Central memory CD8-positive, alpha-beta T cell (primary cell): ENCODE measurements at places on chromosomes 13 and 19.

DNA sequence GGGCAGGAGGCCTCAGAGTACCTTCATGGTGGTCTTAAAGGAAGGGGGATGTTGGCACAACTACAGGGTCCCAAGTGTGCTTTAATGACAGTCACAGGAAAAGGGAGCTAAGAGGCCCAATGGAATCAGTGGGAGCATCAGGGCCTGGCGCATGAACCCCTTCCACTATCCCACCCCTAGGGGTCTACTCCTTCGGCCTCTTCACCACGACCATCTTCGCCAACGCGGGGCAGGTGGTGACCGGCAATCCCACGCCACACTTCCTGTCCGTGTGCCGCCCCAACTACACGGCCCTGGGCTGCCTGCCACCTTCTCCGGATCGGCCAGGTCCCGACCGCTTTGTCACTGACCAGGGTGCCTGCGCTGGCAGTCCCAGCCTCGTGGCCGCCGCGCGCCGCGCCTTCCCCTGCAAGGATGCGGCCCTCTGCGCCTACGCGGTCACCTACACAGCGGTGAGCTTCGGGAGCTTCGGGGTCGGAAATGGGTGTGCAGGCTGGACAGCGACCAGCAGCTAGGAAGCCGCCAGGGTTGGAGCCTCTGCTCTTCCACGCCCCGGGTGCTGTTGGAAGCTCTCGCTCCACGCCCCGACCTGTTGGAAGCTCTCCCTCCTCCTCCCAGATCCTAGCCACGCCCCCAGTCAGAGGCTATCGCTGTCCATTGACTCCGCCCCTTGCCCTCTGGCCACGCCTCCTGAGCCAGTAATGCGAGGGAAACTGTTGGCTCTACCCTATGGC is 6.0 kb downstream of the PLPPR2 start:
- H3K4me3 ChIP-seq: no peak overlapping the region
- no peak overlapping the region for H3K27ac ChIP-seq
- H3K36me3 ChIP-seq: no peaks in the 10 kb centered on the region
- peaks cover 19% of the 10 kb centered on the region for H3K27me3 ChIP-seq
- peaks cover 6% of the 10 kb centered on the region for H3K4me1 ChIP-seq

DNA sequence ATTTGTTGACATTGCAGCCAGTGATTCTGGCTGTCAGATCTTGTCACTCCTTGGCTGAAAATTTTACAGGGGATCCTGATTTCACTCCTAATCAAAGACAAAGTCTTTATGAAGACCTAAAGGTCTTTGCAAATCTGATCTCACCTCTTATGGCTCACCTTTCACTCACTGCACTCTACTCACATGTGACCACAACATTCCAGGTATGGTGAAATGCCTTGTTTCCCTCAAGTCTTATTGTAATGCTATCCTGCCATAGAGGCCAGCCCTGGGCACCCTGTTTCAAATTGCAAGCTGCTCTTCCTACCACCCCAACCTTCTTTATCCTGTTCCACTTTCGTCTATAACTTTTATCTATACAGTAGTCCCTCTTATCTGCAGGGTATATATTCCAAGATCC is 200.1 kb downstream of the NDFIP2 start:
- H3K36me3 ChIP-seq: no peaks in the 10 kb centered on the region
- H3K27me3 ChIP-seq: no peaks in the 10 kb centered on the region

DNA sequence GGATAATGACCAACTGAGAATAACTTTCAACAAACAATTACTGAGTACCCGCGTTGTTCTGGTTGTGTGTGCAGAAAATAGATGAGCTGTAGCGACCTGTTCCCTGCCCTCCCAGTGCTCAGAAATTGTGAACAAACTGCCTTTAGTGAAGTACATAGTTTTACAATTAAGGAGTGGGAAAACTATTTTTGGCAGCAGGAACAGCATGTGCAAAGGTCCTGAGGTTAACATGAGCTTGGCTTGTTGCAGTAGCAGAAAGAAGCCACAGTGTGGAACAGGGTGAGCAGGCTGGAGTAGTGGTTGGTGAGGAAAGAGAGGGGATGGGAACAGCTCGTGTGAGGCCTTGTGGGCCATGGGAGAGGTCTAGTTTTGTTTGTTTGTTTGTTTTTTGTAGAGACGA is 16.0 kb downstream of the RYR1 start:
- H3K4me1 ChIP-seq: no peaks in the 10 kb centered on the region
- H3K4me3 ChIP-seq: no peak overlapping the region
- H3K36me3 ChIP-seq: peaks cover 2% of the 10 kb centered on the region
- peaks cover 24% of the 10 kb centered on the region for H3K27me3 ChIP-seq
- no peak for DNase-seq

- H3K27me3 ChIP-seq: no peaks in the 10 kb centered on the region
- H3K36me3 ChIP-seq: no peaks in the 10 kb centered on the region
- no peak overlapping the region for H3K4me3 ChIP-seq
- H3K4me1 ChIP-seq: no peaks in the 10 kb centered on the region
Observed at GRCh38 chr19:57002710-57003109, 117.1 kb upstream of the USP29 start.

- H3K27me3 ChIP-seq: no peaks in the 10 kb centered on the region
- no peak overlapping the region for H3K4me3 ChIP-seq
- no peak for DNase-seq
- peaks cover 33% of the 10 kb centered on the region for H3K36me3 ChIP-seq
- H3K27ac ChIP-seq: peak overlapping the region; percentile 25
Observed at GRCh38 chr19:17398902-17399527, 5.0 kb upstream of the CCDC194 start.

- H3K27ac ChIP-seq: no peak overlapping the region
- no peak overlapping the region for H3K4me3 ChIP-seq
- DNase-seq: no peak
- peaks cover 6% of the 10 kb centered on the region for H3K36me3 ChIP-seq
- H3K4me1 ChIP-seq: peaks cover 4% of the 10 kb centered on the region
- no peaks in the 10 kb centered on the region for H3K27me3 ChIP-seq
Observed at GRCh38 chr19:38068826-38069225, 155.2 kb downstream of the DPF1 start.

- H3K27me3 ChIP-seq: no peaks in the 10 kb centered on the region
- H3K27ac ChIP-seq: no peak overlapping the region
- no peak overlapping the region for H3K4me3 ChIP-seq
- no peaks in the 10 kb centered on the region for H3K4me1 ChIP-seq
Observed at GRCh38 chr13:84446972-84447639, 564.8 kb upstream of the SLITRK1 start.

DNA sequence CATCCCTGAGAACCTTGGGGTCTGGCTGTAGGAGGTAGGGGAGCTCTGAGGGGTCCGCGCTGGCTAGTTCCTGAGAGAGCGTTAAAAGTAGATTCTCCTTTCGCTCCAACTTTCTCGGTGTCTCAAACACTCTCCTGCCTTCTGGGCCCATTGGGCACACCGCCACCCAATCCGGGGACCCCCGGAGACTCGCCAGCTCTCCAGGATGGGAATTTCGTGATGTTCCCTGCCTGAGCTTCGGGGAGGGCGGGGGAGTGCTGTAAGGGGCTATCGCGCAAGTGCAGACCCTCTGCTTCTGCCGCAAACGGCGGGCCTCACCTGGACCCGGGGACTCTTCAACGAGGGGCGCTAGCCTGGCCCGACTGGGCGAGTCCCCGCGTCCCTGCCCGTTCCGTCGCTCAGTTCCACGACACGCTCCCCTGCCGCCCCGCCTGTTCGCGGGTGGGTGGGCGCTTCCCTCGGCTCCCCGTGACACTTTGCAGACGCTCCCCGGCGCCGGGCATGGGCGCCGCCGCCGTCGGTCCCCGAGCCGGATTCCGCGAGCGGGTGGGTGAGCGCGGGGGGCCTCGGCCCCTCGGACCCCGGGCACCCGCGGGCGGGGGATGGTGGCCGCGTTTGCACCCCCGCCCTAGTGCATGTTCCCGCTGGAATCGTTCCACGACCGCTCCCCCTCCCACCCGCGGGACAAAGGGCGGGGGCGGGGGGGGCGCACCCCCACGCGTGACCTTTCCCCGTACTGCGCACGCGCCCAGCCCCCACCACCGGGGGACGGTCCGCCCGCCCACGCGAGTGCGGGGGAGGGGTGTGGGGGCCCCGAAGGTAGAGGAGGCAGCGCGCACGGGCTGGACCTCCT is at the start of gene CCDC106:
TSS of gene CCDC106 (plus strand) at position 481 of the 853 bp plus-strand sequence. CDS start 835 bp downstream, outside the sequence.
- no peak within 1 kb of the TSS for H3K27ac ChIP-seq
- H3K4me1 ChIP-seq: peaks cover 39% of the 10 kb centered on the region
- peaks cover 18% of the 10 kb centered on the region for H3K36me3 ChIP-seq
- peak within 1 kb of the TSS; percentile 69 for H3K4me3 ChIP-seq

DNA sequence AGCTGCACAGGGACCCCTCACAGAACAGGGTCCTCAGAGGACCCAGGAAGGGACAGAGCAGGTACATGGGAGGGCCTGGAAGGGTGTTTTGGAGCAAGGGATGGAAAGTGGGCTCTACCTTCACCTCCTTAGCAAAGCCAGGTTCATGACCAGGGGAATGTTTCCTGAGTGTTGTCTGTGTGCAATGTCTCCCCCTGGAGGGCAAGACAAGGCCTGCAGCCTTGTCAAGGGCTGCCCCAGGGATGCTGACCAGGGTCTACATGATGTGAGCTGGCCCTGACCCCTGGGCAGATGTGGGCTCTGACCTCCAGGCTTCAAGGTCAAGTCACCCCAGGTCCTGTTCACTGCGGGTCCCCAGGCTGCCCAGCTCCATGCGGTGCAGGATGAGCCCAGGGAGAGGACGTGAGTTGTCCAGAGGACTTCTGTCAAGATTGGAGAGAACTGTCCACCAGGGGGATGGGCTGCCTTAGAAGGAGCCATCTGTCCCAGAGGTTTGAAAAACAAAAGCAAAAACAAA is 1.0 kb upstream of the CEACAM1 start:
- H3K36me3 ChIP-seq: peaks cover 2% of the 10 kb centered on the region
- DNase-seq: peak; percentile 51
- peaks cover 19% of the 10 kb centered on the region for H3K4me1 ChIP-seq
- peak overlapping the region; percentile 55 for H3K4me3 ChIP-seq
- H3K27me3 ChIP-seq: no peaks in the 10 kb centered on the region

GRCh38 chr19:5330307-5330720 is 10.3 kb downstream of the PTPRS start:
- H3K27me3 ChIP-seq: peaks cover 62% of the 10 kb centered on the region
- no peak overlapping the region for H3K4me3 ChIP-seq
- no peaks in the 10 kb centered on the region for H3K36me3 ChIP-seq
- DNase-seq: no peak
- no peak overlapping the region for H3K27ac ChIP-seq
- peaks cover 3% of the 10 kb centered on the region for H3K4me1 ChIP-seq

DNA sequence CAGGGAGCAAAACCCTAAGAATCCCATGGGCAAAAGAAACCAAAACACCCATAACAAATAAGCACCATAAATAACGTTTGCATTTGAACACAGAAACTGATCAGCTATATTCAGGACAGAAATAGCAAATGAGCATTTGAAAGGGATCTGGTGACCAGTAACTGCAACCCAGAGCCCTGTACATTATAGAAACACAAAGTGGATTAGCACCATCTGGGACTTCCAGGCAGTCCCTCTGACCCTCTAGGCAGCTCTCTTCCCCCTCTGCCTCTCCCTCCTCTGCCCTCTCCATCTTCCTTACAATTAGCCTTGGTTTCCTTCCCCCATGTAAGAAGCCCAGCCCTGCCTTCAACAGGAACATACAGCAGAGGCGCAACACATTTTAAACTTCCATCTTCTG is 215.0 kb downstream of the DCLK1 start:
- no peak overlapping the region for H3K27ac ChIP-seq
- no peaks in the 10 kb centered on the region for H3K36me3 ChIP-seq
- DNase-seq: no peak
- no peaks in the 10 kb centered on the region for H3K27me3 ChIP-seq
- H3K4me1 ChIP-seq: no peaks in the 10 kb centered on the region

GRCh38 chr13:91126806-91127205 is 220.7 kb upstream of the MIR17HG start:
- no peaks in the 10 kb centered on the region for H3K36me3 ChIP-seq
- no peak overlapping the region for H3K4me3 ChIP-seq
- no peaks in the 10 kb centered on the region for H3K27me3 ChIP-seq
- DNase-seq: no peak
- H3K4me1 ChIP-seq: no peaks in the 10 kb centered on the region

GRCh38 chr19:3968556-3969434 is 2.1 kb downstream of the DAPK3 start:
- peaks cover 23% of the 10 kb centered on the region for H3K4me1 ChIP-seq
- peak overlapping the region; percentile 89 for H3K4me3 ChIP-seq
- H3K27me3 ChIP-seq: no peaks in the 10 kb centered on the region
- no peak for DNase-seq
- no peak overlapping the region for H3K27ac ChIP-seq

GRCh38 chr19:46629546-46630025 is 4.7 kb upstream of the PTGIR start:
- peaks cover 11% of the 10 kb centered on the region for H3K4me1 ChIP-seq
- H3K36me3 ChIP-seq: peaks cover 3% of the 10 kb centered on the region
- DNase-seq: no peak
- peaks cover 34% of the 10 kb centered on the region for H3K27me3 ChIP-seq

DNA sequence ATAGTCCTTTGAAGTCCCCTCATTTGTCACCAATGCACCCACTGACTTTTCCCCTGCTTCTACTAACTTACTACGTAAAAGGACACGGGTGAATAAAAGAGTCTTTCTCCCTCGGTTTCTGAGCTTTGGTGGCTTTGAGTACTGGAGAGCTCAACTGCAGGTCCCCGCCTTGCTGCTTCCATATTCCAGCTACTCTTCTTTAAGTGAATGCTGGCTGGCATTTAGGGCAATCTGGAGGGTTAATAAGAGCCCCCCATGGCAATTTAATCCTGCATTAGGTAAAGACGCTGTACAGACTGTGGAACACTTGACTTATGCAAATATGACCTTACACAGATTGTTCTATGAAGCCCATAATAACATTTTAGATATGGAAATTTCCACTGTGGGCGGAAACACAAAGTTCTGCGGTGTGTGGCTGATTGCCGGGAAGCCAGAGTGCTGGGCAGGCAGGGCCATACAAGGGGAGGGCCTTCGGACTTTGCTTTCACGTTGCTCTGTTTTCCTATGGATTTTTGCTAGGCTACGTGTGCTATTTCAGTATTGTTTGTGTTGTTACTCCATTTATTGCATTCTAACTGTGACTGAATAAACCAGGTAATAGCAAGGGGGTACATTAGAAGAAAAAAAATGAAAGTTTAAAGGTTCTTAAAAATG is 97.5 kb downstream of the SLC10A2 start:
- no peak overlapping the region for H3K4me3 ChIP-seq
- peaks cover 13% of the 10 kb centered on the region for H3K27me3 ChIP-seq
- H3K36me3 ChIP-seq: no peaks in the 10 kb centered on the region

GRCh38 chr13:105915146-105915850 is 620.2 kb downstream of the EFNB2 start:
- H3K4me3 ChIP-seq: no peak overlapping the region
- H3K27me3 ChIP-seq: no peaks in the 10 kb centered on the region
- H3K4me1 ChIP-seq: no peaks in the 10 kb centered on the region
- H3K36me3 ChIP-seq: peaks cover 1% of the 10 kb centered on the region

DNA sequence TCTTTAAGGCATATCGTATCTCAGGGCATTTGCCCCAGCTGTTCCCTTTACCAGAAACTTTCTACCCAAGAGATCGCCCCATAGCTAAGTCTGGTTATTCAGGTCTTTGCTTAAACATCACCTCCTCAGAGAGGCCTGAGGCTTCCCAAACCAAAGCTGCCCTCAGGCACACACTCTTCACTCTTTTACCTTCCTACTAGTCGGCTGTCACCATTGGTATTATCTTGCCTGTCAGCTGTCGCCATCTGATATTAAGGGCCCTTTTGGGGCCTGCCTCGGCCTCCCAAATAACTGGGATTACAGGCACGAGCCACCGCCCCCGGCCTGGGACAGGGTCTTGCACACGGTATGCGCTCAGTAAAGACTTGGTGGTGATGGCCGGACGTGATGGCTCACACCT is 1.0 kb downstream of the GADD45GIP1 start:
- H3K36me3 ChIP-seq: peaks cover 31% of the 10 kb centered on the region
- peak overlapping the region; percentile 81 for H3K4me3 ChIP-seq
- H3K27me3 ChIP-seq: no peaks in the 10 kb centered on the region
